ENCODE measurements at places on chromosomes 4 and X.

DNA sequence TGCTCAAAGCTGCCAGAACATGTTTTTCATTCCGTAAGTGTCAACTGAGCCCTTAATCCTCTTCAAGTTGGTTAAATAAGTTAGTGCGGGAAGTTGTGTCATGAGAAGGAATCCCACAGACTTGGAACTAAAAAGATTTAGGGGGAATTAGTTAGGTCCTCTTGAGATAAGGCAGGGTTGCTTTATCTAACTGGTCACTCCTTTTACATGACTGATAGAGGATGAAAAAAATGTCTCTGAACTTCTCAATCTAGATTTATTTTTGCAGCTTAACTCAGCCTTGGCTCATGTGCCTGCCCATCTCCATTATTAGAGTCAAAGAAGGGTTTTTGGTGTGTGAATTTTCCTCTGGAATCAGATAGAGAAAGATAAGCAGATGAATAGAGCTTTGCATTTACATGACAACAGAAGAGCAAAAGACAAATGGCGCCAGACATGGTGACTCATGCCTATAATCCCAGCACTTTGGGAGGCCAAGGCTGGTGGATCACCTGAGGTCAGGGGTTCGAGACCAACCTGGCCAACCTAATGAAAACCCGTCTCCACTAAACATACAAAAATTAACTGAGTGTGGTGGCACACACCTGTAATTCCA lies 882.9 kb downstream of the RPA4 start:
- DNase-seq: no peak

DNA sequence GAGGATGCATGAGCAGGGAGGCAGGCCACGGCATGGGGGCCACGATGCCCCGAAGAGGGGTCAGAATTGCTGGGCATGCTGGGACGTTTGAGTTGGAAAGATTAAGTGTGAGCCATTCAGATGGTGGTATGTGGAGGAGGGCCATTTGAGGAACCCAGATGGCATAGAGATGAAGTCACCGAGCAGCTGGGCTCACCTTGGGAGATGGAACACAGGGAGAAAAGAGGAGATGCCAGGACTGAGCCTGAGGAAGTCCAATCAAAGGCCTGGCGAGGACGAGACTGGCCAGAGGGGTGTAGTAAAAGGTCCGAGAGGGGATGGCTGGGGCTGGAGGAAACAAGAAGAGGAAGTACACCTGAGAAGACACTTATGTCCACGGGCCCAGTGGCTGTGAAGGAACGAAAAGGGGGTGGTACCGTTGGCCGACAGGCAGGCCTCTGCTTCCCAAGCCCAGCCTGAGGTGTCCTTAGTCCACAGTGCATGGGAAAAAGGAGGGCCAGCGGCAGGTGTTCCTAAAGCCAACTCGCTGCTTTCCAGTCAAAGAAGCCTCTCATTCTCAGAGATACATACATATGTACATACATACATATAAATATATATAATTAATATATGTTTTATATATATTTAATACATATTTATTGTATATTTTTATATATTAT lies 54.6 kb upstream of the CLCN4 start:
- no peak for DNase-seq

DNA sequence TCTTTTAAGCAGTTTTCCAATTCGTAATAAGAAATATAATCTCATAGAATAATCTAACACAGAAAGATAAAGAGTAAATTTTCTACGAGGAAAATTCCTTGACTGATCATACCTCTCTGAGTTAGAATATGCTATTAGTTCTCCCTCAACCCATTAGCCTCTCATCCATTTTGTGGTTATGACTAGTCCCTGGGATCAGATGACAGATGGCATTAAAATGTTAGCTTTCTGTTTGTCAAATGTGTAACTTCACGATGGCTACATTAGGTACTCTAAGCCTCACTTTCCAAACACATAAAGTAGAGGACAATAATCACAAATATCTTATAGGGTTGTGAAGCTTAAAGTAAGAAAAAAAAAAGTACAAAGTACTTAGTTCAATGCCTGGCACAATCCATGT lies 112.2 kb downstream of the ZAR1 start:
- no peak for DNase-seq

GRCh38 chr4:149823769-149824221 lies 8.2 kb upstream of the IQCM start:
- no peak for DNase-seq

GRCh38 chrX:106933538-106933961 lies 13.3 kb downstream of the CLDN2 start:
- no peak for DNase-seq

- no peak for DNase-seq
These were observed 31.8 kb downstream of the CXCL1 start for GRCh38 chr4:73901031-73901430.

- DNase-seq: no peak
These were observed 273.2 kb downstream of the EVC2 start for GRCh38 chr4:5435201-5435600.

DNA sequence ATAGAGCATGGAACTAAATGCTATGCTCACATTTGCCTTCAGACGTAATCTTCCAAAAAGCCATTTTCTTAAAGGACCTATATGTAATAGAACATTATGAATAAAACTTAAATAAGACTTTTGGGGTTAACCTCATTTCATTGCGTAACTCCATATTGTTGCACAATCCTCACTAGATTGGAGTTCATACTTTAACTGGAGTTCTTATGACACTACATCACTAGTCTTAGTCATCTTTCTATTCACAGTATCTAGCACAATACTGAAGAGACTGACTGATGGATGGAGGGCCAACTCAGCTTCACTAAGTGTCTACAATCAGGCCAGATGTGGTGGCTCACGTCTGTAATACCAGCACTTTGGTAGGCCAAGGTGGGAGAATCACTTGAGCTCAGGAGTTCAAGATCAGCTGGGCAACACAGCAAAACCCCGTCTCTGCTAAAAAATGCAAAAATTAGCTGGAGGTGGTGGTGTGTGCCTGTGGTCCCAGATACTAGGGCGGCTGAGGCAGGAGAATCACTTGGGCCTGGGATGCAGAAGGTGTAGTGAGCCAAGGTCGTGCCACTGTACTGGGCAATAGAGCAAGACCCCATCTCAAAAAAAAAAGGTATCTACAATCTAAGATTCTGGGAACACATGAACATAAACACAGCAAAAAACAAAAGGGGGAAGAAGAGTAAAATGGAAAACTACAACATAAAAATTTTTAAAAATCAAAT lies 80.8 kb upstream of the MAB21L2 start:
- no peak for DNase-seq

GRCh38 chr4:188658958-188659522 lies 519.8 kb downstream of the TRIML1 start:
- DNase-seq: no peak

DNA sequence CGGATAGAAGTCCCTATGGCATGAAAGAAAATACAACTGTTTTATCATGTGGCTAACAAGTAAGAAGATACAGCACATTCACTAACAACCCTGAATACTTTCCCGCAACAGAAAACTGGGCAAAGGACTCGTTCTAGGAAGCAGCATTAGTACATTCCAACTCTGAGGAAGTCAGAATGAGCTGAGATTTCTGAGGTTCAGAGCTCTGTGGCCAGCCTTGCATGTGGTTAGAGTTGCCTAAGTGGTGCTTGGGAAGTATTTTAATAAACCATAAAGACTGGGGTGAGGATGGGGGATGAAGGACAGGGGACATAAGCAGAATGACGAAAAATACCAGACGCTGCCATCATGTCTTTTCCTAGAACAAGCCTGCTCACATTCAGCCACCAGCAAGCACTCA lies 82.2 kb downstream of the EFHC2 start:
- no peak for DNase-seq

DNA sequence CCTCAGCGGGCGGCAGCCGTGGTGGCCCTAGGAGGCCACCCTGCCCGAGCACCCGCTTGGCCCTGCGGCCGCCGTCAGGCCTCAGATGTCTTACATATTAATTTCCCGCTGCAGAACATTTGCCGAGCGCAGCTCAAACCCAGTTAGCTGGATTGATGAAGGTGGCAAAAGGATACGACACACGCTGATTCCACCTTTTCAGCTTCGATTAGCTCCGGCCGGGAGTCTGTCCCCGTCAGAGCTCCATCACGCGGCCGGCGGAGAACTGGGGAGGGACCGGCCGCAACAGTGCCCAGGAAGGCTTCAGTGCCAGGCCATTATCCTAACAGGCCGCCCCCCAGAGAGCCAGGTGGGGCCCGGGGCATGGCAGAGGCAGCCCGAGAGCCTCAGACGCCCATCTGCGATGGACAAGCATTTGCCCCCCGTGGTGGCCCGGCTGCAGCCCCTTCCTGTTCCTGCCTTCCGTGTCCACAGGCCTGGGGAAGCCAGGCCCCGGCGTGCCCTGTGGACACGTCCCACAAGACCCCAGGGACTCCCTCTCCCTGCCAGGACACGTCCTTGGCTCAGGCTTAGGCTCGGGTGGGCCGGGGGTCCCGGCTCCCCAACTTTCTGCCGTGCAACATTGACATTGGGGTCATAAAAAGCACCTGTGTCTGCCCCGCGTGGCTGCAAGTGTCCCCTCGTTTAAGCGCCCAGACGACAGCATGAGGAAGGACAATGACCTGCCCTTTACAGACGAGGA lies 133.8 kb upstream of the NKX1-1 start:
- no peak for DNase-seq

- DNase-seq: no peak
These were observed 65.8 kb downstream of the ARHGEF6 start for GRCh38 chrX:136714626-136715599.

- no peak for DNase-seq
These were observed 41.1 kb upstream of the AFF2 start for GRCh38 chrX:148459343-148459742.

DNA sequence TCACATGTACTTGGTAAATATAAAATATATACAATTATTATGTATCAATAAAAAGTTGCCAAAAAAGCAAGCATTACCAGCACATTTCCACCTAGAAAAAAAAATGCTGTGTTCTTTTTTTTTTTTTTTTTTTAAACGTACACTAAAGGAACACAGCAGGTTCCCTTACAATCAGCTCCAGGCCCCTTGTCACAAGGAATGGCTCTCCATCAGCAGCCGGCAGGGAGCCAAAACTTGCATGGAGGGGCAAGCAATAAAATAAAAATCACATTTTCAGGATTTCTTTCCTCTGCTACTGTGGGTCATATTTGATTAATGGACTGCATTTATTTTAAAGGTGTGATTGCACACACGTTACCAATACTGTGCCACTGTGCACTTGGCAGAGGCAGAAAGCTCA lies 460.3 kb downstream of the GPAT3 start:
- DNase-seq: no peak

- no peak for DNase-seq
These were observed 18.2 kb downstream of the CCNG2 start for GRCh38 chr4:77175201-77175611.

- no peak for DNase-seq
These were observed 79.1 kb downstream of the AMOT start for GRCh38 chrX:112761242-112762207.

DNA sequence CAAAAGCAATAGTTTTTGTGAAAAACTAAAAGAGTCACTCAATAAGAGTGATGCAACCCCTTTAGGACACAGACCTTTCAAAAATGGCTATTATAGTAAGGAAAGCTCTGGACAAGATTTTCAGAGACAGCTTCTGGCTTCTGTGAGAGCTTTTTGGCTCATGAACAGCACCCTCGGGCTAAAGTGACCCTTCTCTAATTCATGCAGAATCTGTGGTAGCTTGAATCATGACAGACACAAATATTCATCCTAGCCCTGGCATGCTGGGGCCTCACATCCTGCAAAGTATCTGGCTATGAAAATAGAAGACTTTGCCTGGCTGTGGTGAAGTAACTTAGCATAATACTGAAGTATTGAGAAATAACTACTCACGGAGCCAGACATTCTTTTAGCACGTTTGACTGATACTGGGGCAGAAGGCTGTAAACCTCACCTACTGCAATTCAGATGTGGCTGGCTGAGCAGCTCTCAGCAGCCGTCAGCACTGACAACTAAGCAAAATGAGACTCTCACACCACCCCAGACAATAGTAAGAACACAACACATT lies 327.3 kb downstream of the MAPK10 start:
- DNase-seq: no peak

- DNase-seq: no peak
These were observed 90.4 kb downstream of the SLC16A2 start for GRCh38 chrX:74511704-74512103.

- no peak for DNase-seq
These were observed 353.6 kb upstream of the RPS6KA3 start for GRCh38 chrX:20620306-20620705.

GRCh38 chr4:133156556-133156955 lies 7.5 kb downstream of the PCDH10 start:
- no peak for DNase-seq

DNA sequence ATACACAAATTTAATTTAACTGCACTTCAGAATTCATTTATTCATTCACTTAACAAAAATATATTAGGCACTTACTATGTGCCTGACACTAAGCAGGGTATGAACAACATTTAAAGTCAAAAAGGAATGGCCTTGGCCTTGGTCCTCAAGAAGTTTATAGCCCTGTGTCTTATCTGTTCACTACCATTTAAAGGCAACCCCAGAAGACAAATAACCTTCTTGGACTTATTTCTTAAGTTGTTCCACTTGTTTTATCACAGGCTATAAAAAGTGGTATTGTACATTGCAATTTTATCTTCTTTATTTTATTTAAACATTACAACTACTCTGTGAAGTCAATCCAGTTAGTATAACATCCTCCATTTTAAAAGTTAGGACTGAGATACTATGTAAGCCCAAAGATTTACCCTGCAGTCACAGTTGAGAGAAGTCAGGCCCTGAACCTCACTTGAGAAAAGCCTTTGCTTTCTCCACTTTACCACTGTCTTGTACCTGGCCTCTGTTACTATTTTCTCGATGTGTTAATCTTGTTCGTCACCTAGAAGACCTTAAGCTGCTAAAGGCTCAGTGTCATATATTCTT lies 305.6 kb upstream of the DIPK2B start:
- DNase-seq: no peak

Data from hematopoietic multipotent progenitor cell treated with erythropoietin and hydrocortisone succinate and interleukin-3 and kit ligand, for 15 days (in vitro differentiated cells).